ENCODE measurements at places on chromosomes 1 and 21.

DNA sequence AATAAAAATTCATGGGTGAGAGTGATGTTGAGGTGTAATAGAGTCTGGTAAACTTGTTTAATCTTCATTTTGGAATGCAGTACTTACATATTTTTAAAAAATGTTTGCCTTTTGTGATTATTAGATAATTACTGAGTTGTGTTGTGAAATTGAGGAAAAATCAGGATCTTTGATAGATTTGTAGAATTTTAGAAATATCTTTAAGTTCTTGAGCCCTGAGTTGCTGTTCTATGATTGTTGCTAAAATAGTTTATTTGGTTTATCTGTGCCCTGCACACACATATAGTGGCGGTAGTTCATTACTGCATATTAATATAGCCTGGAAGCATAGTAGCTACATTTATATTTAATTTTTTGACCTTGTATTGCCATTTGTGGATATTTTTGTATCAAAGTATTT is 1.6 kb downstream of the B3GALT2 start:
- no peak for DNase-seq

- no peak for DNase-seq
These were observed 98.3 kb downstream of the LYPLAL1 start for GRCh38 chr1:219271818-219272535.

DNA sequence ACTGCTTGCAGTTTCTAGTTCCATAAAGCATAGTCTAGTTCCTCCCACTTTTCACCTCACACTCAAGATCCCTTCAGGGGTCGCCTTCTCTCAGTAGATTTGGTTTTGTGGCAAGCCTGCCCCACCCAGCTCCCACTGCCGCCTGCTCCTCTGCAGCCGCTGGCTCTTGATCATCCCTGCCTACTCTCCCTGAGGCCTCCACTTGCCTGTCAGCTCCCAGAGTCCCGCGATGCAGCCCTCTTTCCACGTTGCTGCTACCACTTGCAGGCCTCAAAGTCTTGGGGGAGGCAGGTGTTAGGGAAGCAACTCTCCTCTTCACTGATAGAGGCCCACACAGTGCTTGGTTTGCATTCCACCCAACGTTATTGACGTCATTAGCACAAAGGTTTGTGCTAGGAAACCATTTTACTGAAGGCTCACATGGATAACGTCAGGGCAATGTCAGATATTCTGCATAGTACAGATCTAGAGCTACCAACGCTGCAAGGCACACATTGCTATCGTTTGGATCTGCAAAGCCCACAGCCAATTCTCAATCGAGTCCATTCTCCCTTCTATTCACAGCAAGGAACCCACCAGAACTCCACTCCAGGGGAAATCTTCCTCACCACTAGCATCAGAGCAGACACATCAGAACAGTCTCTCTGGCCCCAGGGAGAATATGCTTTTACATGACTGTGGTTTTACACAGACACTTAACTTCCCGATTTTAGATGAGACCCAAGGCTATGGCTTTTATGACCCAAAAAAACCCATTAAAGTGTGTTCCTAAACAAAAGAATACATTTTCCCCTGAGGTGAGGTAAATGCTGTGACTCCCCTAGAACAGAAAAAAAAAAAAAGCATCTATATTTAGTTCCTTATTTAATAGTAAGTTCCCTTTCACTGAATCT is 519.5 kb upstream of the CAMK1G start:
- DNase-seq: no peak

GRCh38 chr21:26795866-26796329 is 49.3 kb downstream of the ADAMTS1 start:
- DNase-seq: peak; percentile 19

- no peak for DNase-seq
These were observed 620.2 kb downstream of the PLPP3 start for GRCh38 chr1:55959136-55959548.

Measured in anterior cingulate cortex (tissue), 58 donors.